ENCODE measurements at places on chromosomes 6 and 20.

DNA sequence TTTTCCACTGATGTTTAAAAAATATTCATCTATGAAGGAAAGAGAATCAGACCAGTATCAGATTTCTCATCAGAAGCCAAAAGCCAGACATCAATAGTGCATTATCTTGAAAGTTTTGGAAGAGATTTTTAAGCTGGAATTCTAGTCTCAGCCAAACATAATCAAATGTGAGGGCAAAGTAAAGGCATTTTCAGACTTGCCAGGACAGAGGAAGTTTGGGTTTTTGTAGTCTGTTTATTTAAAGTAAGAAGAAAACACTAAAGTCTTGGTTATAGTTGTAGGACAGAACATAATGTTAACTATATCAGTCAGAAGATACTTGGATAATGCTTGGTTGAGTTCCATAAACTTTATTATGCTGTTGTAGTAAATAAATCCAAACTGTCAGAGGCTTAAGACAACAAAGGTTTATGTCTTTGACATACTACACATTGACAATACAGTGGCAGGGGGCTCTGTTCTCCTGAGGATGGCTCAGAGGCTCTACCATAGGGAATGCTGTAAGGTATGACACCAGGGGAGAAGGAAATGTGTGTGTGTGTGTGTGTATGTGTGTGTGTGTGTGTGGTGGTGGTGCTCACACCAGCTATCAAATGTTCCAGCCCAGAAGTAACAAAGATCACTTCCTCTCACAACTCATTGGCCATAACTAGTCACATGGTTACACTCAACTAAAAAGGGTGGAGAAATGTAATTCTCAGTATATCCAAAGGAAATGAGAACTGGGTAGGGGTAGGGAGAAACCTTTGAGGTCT, 26.7 kb upstream of the YWHAB start:
- DNase-seq, result no peak

GRCh38 chr6:14035071-14035847, 82.3 kb upstream of the CD83 start:
- DNase-seq, result no peak

GRCh38 chr6:68279793-68280557, 355.1 kb upstream of the ADGRB3 start:
- DNase-seq, result no peak

- DNase-seq, result no peak
Observed at GRCh38 chr6:89637960-89638319, 607 bp downstream of the LYRM2 start.

DNA sequence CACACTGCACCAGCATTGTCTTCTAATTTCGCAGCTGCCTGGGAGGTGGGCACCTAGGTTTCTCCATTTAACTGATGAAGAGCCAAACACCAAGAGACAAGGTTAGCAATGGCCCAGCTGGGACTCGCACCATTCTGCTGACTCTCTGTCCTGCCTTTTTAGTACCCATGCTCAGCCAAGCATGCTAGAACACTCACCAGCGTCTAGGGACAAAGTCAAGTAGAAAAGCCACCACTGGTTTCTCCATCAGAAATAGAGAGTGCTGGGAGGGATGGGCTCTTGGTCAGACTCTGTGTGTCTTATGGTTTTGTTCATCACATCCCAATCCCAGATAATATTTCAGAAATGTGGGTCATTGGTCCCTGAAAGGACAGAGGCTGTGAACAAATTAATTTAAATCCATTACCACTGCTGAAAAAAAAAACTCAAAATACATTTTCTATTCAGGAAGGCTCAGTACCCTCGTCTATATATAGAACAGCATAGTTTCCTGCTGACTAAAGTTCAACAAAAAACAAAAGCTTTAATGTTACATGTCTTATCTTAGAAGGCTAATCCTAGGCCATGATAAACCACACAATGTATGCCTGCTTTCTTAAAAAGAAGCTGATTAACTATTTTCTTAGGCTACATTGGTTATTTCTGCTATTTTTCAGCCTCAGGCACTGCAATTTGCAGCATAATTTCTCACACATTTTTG, 111.0 kb downstream of the TBC1D7 start:
- DNase-seq, result no peak

GRCh38 chr6:46684771-46685170, 2.9 kb upstream of the TDRD6 start:
- no peak for DNase-seq

- no peak for DNase-seq
Observed at GRCh38 chr6:140977403-140977802, 1155.3 kb upstream of the GJE1 start.

GRCh38 chr6:166242888-166243287, 65.3 kb downstream of the PRR18 start:
- DNase-seq, result no peak

DNA sequence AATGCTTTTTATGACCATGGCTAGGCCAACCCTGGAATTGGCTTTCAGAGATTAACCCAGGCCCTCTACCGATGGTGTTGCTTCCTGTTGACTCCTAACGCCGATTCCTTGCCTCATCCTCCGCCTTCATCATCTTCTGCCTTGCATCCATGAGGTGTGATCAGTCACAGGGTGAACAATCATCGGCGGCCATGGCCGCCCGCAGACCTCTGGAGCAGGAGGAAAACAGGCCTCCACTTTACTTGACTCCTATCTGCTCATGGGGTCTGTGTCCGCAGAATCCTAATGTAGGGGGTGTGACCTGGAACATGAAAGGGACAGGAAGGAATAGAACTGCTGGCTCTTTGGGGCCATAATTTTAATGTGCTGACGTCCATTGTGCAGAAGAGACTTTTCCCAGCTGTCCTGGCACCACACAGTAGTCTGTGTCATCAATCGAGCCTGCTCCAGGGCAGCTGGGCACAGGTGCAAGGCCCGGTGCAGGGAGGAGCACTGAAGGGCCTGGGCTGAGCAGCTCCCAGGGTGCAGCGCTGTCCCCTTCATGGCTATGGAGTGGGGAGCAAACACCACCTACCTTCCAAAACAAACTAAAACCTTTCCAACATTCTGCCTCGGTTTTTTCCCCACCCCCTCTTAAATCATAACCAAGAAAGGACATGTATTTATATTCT, 8.0 kb downstream of the SLC22A3 start:
- DNase-seq, result no peak

DNA sequence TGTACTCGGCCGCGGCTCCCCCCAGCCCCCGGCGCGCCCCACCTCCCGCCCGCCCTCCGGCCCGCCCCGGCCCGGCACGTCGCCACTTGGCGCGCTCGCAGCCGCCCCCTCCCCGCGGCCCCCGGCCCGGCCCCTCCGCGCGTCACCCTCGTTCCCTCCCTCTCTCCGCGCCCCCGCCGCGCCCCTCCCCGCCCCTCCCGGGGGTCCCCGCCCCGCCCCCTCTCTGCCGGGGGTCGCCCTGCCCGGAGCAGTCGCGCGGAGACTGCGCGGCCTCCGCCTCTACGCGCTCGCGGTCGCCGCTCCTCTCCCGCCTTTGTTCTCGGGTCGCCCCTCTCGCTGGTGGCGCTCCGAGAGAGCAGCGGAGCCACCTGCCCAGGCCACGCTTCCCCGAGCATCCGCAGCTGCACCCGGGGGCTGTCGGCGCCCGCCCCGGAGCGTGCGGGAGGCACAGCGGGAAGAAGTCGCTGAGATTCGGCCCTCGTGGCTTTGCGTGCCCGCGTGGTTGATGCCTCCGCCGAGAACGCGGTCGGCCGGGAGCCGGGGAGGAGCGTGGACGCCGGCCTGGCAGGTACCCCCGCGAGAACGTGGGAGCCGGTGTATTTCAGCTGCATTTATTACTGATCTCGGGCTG, at the start of gene PHF10:
PHF10 (minus strand) TSS at position 7 of the 631 bp plus-strand sequence. CDS start 569 bp downstream, outside the sequence.
- peak; percentile 53 for DNase-seq

DNA sequence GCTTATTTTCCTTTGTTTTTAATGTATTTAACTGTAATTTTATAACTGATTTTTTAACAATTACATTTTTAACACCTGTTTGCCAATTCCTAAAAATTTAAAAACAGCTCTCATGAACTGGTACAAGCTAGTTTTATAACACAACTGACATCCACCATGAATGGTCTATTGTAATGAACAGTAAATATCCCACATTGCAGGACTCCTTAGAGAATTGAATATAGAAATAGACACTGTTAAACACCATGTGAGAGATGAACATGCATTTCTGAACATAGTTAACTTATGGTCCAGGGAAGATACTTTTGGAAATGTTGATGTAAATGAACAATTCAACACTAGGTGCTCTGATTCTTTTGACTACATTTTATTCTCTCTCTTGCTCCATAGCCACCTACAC, 195.1 kb upstream of the GMDS start:
- no peak for DNase-seq

All from activated CD4-positive, alpha-beta memory T cell treated with anti-CD3 and anti-CD28 coated beads, Interleukin-2, amount 10 ng/mL, durations not matched to agents 7 days and 5 days (primary cell).